ENCODE measurements at places on chromosomes 16 and 17.

- DNase-seq = no peak
Observed at GRCh38 chr17:75561927-75562603, 25.5 kb upstream of the MYO15B start.

GRCh38 chr17:8436169-8436843 lies 622 bp downstream of the NDEL1 start:
- DNase-seq = no peak

GRCh38 chr16:19846436-19846835 lies 38.2 kb downstream of the GPRC5B start:
- DNase-seq = no peak

GRCh38 chr16:84914273-84914672 lies 94.5 kb downstream of the CRISPLD2 start:
- no peak for DNase-seq

DNA sequence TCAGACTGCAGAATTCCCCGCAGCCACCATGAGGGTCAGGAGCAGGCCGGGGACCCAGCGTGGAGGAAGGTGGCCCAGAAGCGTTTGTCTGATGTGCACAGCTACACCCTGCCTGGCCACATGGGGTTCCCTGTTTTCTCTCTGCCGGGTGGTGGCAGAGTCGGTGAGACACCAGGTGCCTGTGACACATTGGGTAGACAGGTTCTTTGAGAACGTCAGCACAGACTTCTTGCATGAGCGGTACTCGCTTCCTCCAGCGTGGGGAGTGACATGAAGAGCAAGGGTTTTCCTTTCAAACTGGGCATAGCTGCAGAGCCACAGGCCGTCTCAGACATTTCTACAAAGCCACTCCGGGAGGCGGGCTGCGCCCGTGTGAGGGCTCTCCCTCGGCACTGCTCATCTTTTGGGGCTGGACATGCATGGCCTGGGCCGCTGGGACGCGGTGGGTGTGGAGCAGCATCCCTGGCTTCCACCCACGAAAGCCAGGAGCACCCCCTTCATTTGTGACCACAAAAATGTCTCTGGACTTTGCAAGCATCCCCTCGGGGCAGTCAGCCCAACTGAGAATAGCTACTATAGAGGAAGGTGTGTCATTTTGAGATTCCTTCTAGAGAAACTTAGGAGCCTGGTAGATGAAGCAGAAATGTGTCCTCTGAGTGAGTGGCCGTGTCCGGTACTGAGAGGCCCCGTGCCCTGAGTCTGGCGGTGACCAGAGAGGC lies 26.0 kb downstream of the NME3 start:
- no peak for DNase-seq

DNA sequence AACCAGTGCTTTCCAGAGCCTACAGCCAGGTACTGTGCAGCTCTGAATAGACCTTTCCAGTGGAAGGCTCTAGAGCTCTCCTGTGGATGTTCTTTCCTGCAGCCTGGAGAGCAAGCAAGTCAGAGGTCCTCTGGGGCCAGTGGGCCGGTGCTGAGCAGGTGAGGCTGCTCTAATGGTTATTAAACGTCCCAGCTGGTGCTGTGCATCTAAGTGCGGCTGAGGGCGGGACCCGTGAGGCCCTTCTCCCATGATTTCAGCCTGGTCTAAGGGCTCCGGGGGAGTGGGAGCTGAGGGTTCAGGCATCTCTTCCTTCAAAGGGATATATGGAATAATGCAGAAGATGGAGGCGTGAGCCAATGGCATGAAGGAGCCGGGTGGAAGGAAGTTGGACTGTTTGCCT lies 83.7 kb upstream of the SDK2 start:
- no peak for DNase-seq

GRCh38 chr17:37060928-37061327 lies 112.2 kb downstream of the AATF start:
- DNase-seq = no peak

DNA sequence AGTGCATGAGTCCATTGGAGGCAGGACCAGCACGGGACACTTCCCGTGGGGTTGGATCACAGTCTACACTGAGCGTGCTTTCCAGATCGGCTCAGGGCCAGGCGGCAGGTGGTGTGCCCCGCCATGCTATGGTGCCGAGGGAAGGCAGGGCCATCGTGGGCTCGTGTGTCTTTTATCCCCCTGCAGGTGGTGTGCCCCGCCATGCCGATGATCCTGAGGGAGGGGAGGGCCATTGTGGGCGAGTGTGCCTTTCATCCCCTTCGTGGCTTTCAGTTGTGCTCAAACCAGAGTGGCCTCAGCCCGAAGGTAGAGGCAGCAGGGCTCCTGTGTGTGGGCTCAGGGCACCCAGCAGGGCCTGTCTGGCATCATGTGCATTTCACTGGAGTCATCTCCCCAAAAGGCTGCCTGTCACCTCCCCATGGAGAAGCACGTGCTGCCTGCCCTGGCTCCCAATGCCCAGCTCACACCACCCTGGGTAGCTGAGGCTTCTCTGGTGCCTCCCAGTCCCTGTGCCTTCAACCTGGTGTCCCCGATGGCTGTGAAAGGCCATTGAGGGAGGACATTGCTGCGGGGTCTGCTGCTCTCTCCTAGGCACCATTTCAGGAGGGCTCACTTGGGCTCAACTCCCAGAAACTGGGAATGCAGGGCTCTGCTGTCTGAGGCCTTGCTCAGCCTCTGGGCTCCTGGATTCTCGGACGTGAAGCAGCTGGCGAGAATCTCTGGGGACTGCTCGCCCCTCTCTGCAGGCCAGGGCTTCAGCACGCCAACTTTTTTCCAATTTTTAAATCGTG lies 207.6 kb downstream of the NPIPB11 start:
- DNase-seq = no peak
